ENCODE measurements at places on chromosomes 5 and 9.

DNA sequence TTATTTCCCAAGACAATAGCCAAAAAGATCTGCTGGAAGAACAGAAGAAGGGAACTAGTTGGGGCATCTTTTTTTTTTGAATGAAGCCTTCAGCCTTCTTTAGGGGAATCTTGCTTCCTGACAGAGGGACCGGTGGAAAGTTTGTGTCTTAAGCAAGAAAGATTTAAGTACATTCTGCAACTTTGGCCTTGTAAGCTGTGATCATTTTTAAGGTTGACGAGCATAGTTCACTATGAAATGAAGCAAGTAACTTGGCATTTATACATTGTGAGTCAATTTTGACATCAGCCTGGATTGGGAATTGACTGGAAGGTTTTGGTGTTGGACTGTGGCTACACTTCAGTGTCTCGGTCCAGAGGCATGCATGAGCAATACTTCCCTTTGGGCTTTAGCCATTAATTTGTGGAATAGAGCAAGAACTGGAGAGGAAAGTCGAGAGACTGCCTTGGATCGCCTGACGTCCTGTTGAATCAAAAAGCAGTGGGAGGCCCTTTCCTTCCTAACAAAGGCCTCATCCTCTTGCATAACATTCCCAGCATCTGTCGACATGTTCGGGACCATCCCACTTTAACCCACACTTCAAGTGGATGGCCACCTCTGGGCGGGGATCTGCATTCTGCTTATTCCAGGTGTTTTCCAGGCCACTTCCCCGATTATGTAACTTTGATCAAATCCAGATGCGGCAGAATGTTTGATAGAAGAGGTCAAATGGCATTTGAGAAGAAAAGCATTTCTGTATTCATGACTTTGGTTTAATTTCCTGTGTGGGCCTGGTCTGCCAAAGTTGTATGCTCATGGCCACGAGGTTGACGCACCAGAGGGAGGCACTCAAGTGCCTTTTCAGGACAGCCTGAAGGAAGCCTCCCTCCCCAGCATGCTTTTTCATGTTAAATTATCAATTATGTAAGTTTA lies 12.5 kb downstream of the ABL1 start:
- DNase-seq = no peak

GRCh38 chr9:134424818-134425217 lies 98.6 kb downstream of the RXRA start:
- no peak for DNase-seq

DNA sequence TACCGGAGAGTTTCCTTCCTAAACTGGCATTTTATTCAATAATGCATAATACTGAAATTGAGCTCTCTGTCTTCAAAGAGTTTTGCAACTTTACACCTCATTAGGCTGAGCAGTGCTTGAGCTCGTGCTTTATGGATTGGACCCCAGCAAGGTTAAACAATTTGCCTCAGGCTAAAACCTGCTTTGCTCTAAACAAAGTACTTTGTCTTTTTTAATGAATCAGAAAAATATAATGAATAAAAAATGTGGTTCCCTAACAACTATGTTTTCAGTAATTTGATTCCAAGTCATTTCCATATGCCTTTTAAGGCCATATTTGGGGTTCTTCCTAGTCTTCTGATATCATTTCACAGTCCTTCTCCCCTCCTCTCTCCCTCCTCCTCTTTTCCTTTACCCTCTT lies 20.0 kb downstream of the ZNF366 start:
- DNase-seq = no peak

DNA sequence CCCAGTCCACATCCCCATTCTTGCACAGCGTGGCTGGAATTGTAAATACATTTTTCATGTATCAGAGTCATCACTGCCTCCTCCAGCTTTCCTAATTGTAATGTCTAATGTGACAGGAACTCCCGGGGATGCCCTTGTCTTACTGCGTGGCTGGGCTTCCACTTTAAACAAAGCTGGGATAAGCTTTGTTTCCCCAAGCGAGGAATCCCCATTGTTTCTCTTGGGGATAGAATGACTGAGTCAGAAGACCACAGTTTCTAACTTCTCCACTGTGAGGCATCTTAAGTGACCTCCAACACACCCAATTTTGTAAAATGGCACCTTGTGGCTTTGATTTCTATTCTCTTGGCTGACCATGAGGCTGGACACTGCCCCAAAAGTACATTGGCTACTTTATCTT lies 22.4 kb downstream of the ARPC5L start:
- no peak for DNase-seq

GRCh38 chr5:40587376-40587775 lies 92.3 kb upstream of the PTGER4 start:
- no peak for DNase-seq

DNA sequence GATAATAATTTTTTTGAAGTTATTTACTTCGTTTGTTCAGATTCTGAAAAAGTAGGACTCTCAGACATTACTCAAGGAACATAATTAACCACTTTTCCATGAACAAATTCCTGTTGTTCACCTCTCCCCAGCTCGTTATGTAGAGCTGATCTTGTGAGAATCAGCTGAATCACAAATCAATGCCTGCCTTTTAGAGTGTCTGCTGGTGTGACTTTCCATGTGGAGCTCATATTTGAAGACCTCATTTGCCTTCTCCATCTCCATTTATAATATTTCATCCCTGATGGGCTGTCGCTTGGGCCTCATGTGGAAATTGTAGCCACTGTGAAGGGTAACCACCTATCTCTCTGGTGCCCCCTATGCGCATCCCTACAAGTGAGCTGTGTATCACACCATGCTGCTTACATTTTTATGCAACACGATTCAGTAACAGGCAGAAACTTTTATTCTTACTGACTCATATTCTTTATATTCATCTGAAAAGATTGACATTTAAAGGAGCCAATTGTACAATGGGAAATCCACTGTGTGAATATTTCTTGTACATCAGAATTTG lies 111.3 kb downstream of the STK32A start:
- DNase-seq = no peak

DNA sequence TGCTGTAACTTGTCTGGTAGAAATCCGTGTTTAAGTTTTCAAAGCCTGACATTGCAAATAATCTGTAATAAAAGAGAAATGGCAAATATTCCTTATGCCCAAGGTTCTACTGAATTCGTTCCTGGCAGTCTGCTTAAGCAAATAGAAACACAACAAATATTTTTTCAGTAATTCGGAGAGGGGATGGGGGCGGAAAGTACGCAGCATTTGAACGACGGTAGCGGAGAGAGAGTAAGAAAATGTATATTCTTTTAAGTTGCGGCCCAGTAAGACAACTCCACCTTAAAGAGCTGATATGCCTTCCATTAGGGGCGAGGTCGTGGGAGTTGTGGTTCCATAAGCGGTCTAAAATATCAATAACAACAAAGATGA lies 569 bp downstream of the YIPF5 start:
- no peak for DNase-seq

DNA sequence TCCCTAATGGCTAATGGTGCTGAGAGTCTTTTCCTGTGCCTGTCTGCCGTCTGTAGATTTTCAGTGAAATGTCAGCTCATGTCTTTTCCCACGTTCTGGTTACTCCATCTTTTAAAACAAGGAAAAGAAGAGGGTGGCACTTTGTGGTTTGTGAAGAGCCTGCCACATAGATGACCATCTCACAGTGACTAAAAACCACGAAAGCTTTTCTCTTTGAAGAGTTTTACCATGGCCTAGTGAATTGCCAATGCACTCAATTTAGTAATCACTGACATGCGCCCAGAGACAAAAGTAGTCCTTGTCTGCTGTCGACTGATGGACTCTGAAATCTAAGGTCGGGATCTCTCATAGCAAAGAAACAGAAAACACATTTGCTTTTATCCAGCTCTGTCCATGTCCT lies 50.4 kb downstream of the SPATA31C2 start:
- no peak for DNase-seq

DNA sequence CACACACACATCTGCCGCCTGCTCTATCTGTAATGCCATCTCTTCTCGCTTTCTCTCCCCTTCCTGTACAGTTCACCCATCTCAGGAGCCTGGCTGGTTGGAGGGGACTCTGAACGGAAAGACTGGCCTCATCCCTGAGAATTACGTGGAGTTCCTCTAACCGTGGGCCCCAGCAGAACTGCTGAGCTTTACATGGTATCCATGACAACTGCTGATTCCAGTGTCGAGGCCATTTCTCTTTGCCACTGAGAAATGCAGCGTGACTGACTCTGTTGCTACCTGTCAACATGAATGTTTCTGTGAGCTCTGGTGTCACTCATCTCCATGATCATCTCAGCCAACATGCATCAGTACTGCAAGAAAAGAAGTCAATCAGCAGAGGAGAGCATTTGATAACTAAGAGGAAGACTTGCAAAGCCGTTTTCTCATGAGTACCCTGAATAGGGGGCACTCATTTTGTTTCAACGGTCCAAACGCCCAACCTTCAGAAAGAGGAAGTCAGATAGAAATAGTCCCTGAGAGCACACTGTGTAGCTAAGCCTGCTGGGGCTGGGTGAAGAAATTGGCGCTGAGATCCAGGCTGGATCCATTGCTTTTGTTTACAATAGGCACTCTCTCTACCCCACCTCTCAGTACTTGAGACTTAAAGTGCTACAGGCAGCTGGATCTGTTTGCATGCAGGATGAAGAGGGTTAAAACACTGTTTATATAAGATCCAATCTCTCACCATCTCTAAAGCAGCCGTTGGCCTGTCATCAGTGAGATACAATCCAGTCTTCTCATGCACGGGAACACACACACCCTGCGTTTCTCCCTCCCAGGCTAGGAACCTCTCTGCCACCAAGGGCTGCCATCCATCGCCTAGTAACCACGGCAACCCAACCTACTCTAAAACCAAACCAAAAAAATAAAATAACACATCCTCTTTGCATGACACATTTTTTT lies 180.9 kb downstream of the NR3C1 start:
- no peak for DNase-seq

DNA sequence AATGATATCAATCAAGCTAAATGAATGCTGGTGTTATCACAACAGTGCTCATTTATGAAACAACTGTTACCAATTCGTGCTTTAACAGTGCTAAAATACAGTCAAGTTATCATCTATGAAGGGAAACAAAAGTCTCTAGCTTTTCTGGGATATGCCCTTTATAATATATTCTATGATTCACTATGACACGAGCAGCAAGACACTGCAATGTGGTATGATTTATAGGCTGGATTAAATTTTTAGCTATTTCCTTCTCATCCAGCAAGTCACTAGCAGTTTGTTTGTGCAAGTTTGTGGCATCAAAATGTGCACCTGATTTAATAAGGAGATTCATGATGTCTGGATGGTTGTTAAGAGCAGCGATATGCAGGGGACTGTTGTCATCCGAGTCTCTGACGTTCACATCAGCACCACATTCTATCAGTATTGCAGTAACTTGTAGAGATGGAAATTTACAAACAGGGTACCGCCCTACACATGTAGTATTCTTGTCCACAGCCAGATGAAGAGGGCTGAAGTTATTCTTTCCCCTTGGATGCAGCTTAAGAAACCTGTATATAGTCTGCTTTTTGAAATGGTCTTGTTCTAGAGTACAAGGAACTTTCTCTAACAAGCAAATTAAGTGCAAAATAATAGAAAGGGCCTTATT lies 20.3 kb downstream of the FEM1C start:
- DNase-seq = no peak

DNA sequence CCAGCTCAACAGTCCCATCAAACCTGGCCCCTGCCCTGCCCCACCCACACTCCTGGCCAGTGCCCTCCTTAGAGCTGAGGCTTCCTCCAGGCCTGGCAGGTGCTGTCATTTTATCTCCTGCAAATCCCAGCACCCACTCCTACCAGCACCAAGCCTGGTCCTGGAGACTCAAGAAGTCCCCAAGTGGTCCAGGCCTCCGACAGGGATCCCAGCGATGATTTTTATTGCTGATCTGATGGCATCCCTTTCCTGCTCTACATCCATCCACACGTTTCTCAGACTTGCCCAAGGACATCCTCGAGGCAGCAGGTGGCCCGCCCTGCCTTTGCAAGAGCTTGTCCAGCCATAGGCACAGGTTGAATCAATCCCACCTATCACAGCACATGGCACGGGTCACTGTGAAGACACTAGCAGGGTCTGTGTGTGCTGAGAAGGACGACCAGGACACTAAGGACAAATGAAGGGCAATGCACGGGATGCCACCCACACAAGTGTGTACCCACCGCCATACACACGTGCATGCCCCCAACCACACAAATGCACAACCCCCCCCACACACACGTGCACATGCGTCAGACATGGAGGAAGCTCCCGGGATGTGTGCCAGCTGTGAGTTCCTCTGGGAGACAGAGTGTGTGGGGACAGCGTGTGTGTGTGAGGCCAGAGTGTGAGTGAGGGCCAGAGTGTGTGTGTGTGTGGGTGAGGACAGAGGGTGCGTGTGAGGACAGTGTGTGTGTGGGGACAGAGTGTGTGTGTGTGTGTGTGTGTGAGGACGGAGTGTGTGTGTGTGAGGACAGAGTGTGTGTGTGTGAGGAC lies 62.4 kb upstream of the UBAC1 start:
- no peak for DNase-seq

DNA sequence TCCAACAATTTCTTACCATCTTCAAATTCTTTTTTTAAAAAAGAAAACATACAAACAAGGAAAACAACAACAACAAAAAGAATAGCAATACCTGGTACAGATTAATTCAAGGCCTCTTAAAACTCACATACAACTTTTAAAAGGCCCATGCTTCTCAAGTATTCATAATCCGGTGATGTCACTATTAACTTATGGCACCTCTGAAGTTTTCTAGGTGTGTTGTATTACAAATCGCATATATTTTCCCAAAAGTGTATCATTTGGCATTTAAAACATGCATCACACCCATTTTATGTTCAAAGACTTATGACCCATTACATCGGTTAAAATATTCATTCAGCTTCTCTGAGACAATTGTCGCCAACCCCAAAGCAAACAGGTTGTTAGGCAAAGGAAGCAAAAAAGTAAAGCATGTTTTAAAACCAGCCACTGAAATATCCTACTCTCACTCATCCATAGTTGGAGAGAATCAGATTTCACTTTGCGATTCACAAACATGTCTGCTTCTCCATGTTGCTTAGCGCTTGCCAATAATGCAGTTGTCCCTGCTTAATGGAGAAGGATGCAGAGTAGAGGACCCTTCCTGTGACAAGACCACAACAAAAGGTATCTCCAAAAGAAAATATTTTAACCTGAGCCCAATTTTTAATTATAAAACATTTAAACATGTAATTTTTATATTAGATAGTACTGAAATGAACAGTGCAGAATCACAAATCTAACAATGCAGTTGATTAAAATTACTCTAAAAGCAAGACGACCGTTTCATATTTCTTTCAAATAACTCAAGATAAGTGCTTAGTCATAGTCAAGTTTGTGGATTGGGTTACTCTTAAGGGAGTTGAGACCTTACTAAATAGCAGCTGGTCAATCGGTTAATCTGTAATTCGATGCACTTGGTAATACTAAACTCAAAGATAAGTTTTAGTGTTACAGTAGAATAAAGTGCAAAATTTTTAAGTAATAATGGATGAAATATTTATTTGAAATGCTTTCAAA lies 1.6 kb downstream of the SKP1 start:
- no peak for DNase-seq

GRCh38 chr5:151012862-151013261 lies 7.5 kb upstream of the GPX3 start:
- DNase-seq = no peak

GRCh38 chr5:135161221-135161620 lies 127.2 kb upstream of the PITX1 start:
- DNase-seq = no peak

GRCh38 chr5:10406651-10407050 lies 35.0 kb upstream of the ROPN1L start:
- DNase-seq = no peak
